G401 (cell line): ENCODE measurements at places on chromosomes 16 and 17. TPM values are rescaled to one million over a fixed set of nuclear protein-coding genes. Genes with fewer than 3 reads are reported as not detected.

DNA sequence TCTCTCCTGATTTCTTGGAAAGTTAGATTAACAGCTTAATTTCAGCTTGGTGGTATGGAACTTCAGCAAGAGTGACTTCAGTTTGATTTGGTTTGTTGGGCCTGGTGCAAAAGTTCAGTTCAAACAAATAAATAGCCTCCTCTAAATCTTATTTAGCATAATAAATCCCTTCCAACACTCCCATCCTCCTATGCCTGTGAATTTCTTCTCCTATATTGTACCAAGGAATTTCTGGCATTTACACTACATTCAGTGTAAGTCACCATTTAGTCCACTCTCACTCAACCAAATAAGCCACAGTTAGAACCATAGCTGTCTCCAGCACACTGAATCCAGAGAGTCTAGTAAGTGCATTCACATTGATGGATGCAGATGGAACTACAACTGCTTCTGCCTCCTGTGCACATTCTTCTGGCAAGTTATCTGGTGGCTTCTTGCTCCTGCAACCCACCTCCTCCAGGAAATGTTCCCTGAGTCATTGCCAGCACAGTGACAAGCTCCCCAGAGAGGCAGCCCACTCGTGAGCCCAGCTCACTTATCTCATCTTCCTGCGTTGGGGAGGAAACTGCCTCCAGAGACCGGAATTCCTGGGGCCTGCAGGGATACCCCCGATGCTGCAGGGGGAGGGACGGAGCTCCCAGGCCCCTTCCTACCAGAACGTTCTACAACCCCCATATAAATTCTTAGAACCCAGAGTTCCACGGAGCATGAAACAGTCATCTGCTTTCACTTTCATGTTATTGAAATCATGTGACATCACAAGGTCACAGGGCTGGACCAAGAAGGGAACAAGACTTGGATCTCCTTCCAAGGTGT, 318.3 kb downstream of the PHKB start:
- no peak for DNase-seq

DNA sequence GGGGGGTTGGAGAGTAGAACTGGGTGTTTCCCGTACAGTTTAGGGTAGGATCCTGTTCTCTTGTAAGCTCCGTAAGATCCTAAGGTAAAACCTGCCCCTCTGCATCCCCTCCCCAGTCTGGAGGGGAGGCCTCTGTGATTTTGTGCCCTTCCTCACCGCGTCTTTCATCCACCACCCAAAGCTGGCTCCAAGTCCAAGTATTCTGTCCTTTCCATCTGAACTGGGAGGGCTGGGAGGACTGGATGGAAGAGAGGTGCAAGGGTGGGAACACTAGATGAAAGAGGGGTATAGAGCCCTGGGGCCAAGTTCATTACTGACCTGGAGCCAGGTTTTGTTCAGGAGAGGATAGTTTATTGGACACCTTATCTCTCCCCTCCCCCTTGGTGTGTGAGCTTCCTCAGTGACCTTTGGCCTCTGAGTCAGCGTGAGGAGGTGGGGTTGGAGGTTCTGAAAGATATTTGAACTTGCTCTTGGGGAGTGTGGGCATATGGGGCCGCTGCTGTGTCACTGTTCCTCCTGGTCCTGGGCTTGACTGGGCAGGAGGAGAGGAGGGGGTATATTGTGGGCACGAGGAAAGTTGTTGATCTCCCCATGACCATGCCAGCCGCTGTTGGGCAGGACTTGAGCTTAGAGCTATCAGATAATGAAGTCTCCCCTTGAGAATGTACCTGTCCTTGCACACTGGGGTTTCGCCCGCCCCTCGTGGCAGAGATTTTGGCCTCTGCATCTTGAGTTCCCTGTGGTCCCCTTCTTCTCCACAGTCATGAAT, 1.6 kb downstream of the LASP1 start:
- DNase-seq = peak; percentile 24

- DNase-seq = peak; percentile 55
Observed at GRCh38 chr16:85615014-85615851, 2.1 kb downstream of the GSE1 start.

GRCh38 chr17:79784353-79785016, 6.5 kb downstream of the CBX2 start:
- DNase-seq = no peak

GRCh38 chr17:72887917-72888316, 204.6 kb downstream of the SLC39A11 start:
- DNase-seq = no peak

- no peak for DNase-seq
Observed at GRCh38 chr17:7655541-7655840, 4.8 kb downstream of the ATP1B2 start.

- DNase-seq = no peak
Observed at GRCh38 chr17:77408284-77408683, 267.5 kb downstream of the SEC14L1 start.

DOC2A gene
- not detected in 2 replicates for total RNA-seq
